ENCODE measurements at places on chromosomes 16 and 17.

GRCh38 chr16:68272507-68273209 is 8.3 kb downstream of the SLC7A6 start:
- no peak for DNase-seq

DNA sequence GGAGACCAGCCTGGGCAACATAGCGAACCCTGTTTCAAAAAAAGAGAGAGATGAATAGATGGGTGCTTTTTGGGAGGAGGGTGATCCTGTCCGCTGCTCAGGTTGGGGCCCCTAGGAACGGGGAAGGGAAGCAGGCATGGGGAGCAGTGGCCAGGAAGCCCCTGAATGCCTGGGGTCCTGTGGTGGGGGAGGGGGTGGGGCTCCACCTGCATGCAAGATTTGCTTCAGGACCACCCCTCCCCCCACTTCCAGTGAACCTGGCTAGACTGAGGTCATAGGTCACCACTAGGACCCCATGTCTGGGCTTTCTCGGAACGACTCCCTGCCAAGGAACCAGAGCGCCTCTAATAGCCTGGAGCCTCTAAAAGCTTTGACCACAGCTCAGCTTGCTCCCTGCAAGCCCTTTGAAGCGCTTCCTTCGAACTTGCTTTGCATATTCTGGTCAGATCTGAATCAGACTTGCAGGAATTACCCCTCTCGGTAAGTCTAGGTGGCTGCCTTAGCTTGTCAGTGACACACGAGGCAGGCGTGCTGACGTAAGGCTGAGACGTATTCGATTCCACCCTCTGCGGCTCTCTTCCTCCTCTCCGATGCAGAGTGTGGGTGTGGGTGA is 3.7 kb downstream of the SOCS3 start:
- no peak for DNase-seq

DNA sequence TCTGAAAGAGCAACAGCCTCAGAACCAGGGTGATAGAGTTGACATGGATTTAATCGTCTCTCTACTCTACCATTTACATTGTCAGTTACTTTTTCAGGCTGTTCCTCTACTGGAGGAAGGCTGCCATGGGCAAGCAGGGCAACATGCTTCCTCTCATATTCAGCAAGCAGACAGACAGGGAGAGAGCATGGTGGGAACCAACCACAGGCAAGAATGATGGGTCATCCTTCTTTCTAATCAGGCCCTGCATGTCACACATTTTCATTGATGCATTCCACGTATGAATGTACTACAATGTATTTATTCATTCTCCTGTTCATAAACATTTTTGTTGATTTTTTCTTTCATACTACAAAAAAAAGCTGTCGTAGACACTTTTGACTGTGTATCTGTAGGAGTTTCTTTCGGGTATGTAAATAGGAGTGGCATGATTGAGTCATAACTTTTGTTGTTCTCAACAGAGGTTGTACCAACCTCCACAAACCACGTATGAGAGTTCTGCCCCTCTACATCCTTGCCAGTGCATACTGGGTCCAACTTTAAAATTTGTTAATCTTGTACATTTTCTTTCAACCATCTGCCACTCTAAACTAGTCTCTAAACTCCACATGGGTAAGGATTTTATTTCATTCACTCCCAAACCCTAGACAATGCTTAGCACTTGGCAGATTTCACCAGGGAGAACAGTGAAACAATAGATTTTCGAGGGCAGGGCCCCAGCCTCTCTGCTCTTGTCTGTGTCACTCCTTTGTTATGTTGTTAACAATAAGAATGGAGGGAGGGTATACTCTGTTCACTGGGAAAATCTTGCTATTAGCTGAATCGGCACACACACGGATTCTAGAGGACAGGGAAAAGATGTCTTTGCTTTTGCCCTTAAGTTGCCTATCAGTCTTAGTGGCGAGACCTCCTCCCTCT is 58.7 kb downstream of the CMC2 start:
- DNase-seq: no peak

GRCh38 chr16:2071454-2072202 is 23.8 kb downstream of the TSC2 start:
- no peak for DNase-seq

DNA sequence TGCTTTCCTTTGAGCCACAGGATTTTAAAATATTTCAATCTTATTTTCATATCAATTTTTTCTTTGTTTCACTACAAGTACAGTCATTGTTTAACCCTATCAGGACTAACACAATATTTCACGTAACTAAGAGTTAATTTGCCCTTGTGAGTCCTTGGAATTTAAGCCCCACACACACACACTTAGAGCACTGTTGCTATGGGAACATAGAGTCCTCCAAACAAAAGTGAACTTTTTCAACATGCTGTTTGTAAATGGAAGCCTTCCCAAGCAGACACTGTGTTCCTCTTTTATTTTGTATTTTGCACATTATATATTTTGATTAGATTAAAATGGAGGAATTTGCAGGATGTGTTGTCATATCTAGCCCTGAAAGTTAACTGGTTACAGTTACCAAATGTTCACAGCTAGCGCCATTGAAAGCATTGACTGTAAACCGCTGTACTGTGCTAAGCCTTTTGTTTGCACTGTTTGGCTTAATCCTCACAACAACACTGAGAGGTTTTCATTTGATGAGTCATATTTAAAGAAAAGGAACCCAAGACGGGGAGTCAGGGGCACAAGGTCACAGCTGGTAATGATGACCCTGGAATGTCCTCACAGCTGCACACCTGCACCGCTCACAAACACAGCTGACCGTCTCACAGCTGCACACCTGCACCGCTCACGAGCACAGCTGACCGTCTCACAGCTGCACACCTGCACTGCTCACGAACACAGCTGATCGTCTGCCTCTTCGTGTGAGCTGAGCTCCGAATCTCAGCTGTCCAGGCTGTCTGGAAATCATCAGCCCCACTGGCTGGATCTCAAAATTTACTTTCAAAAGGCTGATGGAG is 6.3 kb downstream of the HSBP1 start:
- DNase-seq: no peak

GRCh38 chr17:9622961-9623360 is 22.4 kb upstream of the USP43 start:
- no peak for DNase-seq

GRCh38 chr16:28549301-28549899 is 4.3 kb upstream of the SGF29 start:
- DNase-seq: no peak

GRCh38 chr16:67301080-67301782 is 21.9 kb downstream of the PLEKHG4 start:
- DNase-seq: no peak

- DNase-seq: no peak
Measured at GRCh38 chr17:71229070-71229469, 891.8 kb upstream of the SOX9 start.

DNA sequence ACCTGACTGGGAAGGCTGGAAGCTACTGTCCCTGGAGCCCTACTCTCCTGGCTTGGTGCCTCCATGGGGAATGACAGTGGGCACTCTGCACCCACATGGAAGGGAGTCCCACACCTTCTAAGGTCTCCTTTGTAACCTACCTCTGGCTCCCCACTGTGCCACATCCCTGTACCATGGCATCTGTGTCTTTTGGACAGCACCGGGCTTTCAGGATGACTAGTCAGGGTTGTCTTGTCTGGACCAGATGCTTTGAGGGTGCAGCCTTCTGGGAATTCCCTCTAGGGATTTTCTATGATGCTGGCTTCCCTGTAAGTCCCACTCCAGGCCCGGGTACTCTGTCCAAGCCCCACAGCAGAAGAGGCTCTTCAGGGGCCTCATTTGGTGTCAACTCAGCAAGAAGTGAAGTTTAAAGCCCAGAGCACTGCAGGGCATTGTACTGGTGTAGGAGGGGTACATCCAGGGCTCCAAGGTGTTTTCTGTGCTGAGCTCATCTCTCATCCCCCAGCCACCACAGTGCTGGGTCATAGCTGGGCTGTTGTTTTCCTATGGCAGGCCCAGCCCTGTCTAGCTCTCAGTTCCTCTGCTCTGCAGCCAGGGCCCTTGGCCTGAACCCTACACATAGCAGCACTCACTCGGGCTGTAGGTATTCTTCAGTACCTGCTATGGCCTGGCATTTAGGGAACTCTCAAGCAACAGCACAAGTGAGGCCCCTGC is 255.3 kb downstream of the CPPED1 start:
- DNase-seq: no peak

- DNase-seq: no peak
Measured at GRCh38 chr16:13203725-13204124, 302.3 kb downstream of the SHISA9 start.

GRCh38 chr16:11329891-11330290 is 15.4 kb upstream of the RMI2 start:
- no peak for DNase-seq

DNA sequence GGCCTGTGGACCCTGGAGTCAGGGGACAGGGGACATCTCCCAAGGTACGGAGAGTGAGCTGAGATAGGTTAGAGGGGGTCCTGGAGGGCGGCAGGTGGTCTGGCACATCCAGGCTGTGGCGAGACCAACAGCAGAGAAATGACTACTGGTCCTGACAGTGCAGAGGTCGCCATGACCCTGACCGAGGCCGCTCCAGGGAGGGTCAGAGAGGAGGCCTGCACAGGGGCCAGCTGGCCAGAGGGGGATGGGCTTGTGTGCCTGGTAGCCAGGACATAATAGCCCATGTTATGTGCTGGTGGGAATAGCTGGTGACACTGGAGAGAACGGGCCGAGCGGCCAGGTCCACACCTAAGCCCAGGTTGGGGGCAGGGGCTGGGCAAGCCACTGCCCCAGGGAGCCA is 40.6 kb upstream of the ZC3H18 start:
- no peak for DNase-seq

DNA sequence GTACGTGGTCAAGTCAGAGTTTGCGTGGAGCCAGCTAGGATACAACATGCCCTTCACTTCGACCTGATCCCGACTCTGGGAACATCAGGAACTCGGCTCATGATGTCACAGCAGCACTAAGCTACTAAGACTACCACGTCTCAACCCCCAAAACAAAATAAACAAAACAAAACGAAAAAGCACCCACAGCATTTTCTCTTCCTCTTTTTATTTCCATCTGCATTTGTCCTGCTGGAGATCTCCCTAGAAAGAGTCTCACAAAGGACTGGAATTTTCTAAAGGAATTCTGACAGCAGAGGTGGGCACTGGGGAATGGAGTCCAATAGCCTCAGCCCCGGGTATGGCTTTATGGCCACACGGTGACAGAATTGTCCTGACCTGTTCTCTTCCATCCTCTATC is 196.6 kb downstream of the SALL1 start:
- DNase-seq: no peak

DNA sequence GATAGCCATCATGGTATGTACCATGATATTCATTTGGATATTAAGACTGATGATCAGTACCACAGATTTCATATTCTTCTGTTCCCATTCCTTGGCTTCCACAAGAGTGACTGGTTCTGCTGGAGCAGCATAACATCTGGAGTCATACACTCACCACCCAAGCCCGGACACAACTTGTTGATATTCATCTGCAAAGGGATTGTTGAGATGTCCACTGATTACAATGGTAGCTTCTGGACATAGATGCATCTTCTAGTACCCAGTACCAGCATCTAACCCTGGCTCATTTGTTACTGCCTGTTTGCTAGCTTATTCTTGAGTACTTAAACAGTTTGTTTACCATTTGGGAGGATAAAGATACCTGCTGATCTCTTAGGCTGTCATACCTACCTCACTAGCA is 235.7 kb upstream of the AXIN2 start:
- no peak for DNase-seq

- no peak for DNase-seq
Measured at GRCh38 chr16:11651796-11652195, 16.5 kb upstream of the SNN start.

- no peak for DNase-seq
Measured at GRCh38 chr16:49953090-49953489, 71.9 kb upstream of the CNEP1R1 start.

- DNase-seq: no peak
Measured at GRCh38 chr16:67393111-67393787, at the start of gene TPPP3. Gene TPPP3 (minus strand): TSS chr16:67393498. CDS start chr16:67391111, 2,387 bp downstream.

DNA sequence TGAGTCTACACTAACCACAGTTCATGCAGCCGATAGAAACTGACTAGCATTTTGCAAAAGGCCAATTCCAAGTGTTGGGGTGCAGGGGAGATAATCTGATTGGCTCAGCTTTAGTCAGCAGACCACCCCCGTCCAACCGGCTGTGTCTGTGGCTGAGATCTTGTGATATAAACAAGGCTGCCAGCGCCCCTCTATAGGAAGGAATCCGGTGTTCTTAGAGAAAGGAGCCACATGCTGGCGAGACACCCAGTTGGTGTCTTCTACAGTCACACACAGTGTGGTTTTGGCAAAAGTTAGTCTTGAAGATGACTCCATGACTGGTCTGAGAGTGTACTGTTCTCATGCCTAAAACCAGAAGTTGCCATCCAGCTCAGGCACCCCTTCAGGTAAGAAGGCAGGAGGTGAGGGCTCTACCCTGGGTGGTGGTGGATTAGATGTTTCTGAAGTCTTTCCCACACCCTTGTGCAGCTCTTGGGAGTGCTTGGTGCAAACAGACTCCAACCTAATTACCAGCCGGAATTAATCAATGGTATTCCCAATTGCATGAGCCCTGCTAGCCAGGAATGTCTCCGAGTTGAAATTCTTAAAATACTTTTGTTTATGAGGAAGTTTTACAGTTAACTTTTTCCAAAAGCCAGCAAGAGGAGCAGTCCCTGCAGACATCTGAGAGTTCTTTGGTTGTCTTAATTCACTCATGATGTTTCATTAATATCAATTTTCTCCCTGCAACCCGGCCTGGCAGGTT is 172.3 kb upstream of the IRX6 start:
- DNase-seq: no peak

GRCh38 chr16:70681382-70682238 is 4.2 kb downstream of the MTSS2 start:
- no peak for DNase-seq

DNA sequence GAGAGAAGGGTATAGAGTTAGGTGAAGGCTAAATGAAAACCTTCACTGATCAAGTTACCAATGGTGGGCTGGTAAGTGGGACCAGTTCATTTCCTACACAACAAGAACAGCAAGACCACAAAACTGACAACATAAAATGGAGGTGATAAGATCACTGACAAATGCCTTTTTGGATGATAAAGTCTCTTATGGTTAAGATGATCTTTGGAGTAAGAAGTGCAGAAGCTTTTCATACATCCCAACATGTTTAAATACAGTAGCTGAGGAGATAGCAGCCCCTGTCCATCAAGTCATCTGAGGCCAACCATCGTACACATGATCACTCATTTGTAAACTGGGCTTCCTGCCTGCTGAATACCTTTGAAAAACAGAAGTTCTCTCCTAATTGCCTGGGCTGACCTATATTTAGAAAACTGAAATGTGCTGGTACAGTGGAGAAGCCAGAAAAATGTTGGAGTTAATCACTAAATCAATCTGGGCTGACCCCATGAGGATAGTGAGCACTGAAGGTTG is 259.0 kb upstream of the ZFHX3 start:
- no peak for DNase-seq

DNA sequence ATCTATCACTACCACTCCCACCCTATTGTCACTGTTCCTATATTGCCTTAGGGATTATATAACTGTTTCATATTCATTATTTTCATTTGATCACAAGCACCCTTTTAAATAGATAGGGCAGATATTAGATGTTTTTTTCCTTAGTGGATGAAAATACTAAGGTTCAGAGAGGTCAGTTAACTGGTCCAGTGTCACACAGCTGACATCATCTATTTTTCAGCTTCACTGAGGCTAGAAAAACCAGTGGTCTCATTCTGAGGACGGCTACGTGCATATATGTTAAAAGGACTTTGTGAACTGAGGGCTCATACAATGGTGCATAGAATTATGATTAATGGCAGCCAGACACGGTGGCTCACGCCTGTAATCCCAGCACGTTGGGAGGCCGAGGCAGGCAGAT is 29.0 kb upstream of the RGS9 start:
- no peak for DNase-seq

- DNase-seq: no peak
Measured at GRCh38 chr17:39562976-39563375, 44.7 kb downstream of the NEUROD2 start.

Data from cortex of kidney (tissue), 1 donor.